ENCODE measurements at places on chromosomes 4 and X.

DNA sequence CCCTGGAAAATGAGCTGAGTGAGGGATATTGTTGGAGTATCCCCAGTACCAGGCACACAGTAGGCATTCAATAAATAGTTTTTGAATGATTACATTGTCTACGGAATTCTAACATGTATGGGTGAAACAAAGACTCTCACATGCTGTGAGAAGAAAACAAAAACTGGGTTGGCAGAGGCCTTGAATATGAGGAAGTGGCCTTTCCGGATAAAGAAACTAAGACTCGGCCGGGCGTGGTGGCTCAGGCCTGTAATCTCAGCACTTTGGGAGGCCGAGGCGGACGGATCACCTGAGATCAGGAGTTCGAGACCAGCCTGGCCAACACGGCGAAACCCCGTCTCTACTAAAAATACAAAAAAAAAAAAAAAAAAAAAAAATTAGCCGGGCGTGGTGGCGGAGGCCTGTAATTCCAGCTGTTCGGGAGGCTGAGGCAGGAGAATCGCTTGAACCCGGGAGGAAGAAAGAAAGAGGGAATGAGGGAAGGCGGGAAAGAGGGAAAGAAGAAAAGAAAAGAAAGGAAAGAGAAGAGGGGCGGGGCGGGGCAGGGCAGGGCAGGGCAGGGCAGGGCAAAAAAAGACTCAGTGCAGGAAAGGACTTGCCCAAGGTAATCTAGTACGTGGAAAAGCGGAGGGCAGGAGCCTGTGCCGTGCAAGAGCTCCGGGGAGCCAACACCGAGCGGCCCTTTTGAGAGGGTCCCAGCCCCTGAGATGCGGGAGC lies 689 bp upstream of the TMA16 start:
- DNase-seq = no peak

- no peak for DNase-seq
Measured at GRCh38 chrX:12794654-12795053, 3.4 kb downstream of the PRPS2 start.

DNA sequence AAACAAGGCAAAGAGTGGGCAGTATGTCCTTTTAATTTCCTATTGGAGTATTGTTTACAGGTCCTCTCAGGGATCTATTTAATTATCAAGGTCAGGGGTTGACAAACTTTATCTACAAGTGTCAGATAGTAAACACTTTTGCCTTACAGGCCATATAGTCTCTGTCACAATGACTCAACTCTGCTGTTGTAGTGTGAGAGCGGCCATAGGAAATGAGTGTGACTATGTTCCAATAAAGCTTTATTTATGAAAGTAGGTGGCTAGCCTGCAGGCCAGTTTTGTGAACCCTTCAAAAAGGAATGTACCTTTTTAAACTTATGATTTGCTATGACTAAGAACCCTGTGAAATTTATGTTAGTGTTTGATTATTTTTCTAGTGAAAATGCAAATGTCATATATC lies 156.1 kb downstream of the GPAT3 start:
- DNase-seq = no peak

DNA sequence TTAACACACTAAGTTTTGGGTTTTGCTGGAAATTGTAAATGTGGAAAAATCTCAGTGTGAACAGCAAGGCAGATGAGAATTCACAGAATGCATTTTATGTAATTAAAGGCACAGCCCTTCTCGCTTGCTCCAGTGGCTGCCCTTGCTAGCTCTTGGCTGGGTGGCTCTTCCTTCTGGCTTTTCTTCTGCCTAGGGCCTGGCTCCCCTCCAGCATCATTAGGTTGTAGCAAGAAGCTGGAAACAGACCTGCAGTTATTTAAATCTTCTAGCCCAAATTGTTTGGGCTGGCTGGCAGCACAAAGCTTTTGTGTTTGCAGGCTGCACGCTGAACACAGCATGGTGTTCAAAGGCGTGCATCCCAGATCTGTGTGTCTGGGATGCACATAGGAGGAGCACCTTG lies 56.5 kb downstream of the LIMCH1 start:
- DNase-seq = no peak

DNA sequence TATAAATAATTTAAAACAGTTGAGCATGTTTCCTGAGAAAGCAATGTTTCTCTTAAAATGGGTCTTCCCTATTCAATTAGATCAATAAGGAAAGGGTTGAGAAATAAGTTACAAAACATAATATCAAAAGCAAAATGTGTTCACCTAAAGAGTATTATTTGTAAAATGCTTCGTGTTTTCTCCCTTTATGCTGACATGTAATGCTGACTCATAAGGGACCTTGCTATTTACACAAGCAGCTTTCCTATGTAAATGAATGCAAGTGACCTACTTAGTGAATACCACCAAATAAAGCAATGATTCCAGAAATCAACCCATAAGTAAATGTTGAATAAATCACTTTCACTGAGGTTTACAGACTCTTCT lies 91.5 kb downstream of the ELOVL6 start:
- DNase-seq = no peak

GRCh38 chr4:93368968-93369367 lies 459.6 kb upstream of the ATOH1 start:
- no peak for DNase-seq

- DNase-seq = no peak
Measured at GRCh38 chr4:180675359-180675650, 1567.9 kb upstream of the TENM3 start.

DNA sequence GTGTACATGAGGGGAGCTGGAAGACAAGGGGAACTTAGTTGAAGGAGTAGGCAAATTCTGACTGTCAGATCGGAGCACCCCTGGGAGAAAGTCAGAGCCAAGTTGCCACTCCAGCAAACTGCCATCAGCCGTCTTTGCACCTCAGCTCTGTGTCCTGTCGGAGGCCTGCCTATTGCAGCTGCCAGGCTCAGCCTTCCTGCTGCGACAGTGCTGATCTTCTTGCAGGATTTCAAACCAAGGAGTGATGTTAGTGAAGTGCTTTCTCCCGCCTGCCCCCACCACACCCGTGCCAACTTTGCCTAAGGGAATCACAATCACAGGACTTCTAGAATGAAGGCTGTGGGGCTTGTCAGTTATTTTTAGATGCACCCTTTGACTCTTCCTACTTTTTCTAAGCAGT lies 185.3 kb downstream of the KIT start:
- DNase-seq = no peak

- DNase-seq = no peak
Measured at GRCh38 chr4:81445196-81445595, 26.5 kb downstream of the RASGEF1B start.

DNA sequence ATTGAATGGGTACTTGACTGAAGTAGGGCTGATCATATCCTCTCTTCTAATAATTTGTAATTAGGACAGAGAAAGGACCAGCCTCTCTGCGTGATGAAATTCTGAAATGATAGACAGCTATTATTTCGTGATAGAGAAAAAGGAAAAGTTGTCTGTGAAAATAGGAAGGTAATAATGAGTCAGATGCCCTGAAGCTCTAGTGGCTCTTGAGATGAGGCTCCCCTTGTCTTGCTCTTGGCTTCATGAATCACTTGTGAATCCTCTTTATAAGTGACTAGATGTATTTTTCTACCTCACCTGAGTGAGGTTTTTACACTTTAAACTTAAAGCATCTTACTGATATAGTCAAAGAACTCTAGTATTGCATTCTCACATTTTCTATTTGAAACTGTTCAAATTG lies 888.9 kb downstream of the PCDH18 start:
- no peak for DNase-seq

DNA sequence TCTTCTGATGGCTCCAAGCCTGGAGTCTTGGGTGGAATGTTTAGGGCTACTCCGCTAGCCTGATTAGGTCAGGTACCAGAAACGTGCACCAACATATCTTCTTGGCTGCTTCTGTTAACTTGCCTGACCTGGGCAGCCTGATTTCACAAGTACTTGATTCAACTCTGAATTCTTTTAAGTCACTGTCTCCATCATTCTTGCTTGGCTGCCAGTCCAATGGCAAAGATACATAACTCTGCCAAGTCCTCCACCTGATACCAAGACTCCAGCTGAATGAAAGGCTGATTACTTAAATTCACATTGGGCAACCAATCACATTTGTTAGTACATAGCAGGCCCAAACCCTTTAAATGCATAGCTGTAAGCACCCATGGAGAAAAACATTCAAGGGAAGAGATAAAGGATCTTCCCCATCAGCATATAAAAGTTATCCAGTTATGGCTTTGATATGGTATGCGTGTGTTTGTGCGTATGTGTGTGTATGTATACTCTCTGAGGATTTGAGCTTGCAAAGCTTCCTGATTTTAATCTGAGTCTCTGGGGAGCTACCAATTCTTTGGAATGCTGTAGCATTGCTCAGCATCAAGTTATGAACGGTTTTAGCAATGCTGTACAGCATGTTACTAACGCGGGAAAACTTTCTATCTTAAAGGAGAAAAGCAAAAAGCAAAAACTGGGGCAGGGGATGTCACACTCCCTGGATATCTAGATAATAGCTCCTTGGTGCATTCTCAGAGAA lies 917.2 kb downstream of the DMD start:
- DNase-seq = no peak

DNA sequence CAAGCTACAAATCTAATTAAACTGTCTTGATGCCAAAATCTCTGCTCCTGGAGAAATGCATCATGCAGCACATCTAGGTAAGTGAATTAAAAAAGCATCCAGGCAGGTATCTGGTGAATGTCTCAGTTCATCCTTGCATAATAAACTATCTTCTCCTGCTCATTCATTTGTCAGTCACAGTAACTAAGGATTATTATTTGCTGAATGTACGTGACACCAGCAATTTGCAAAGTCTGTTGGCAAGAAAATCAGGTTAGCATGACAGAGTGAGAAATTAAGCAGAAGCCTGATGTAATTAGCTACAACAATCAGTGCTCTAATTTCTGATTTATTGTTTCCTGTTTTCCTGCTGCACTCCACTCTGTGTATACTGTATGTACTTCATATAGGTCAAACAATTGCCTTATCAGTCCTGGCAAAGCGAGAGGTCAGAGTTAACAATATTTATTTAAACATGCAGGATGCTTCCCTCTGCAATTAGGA lies 213.6 kb downstream of the FBXO8 start:
- no peak for DNase-seq

Data from pulmonary artery endothelial cell (primary cell).